Head of caudate nucleus (tissue), 42 donors: ENCODE measurements at places on chromosomes 4 and X.

DNA sequence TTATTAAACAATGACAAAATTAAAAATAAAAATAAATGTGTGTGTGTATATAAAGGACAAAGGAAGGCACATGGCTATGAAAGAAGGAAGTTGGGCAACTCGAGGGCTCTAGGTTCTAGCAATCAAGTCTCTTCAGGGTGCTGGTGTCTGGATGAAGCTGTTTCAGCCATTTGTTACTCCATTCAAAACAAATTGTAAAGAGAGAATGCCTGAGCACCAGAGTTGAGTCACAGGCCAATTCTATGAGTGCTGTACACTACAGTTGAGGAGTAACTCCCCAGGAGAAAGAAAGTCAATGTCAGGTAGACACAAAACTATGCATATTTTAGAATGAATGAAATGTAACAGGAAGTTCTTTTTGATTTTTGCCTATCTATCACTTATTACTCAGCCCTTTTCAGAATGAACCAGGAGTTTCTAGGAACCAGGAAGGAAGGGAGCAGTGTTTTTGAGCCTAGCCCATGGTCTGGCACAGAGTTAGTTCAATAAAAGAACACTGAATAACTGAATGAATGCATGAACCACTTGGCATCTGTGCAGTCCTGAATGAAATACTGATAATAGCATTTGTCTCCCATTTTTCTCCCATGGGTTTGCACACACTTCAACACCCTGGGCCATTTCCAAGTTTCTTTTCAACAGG lies 151.7 kb upstream of the CPEB2 start:
- DNase-seq: no peak

- DNase-seq: no peak
Observed at GRCh38 chr4:42633605-42634388, 23.1 kb downstream of the ATP8A1 start.

DNA sequence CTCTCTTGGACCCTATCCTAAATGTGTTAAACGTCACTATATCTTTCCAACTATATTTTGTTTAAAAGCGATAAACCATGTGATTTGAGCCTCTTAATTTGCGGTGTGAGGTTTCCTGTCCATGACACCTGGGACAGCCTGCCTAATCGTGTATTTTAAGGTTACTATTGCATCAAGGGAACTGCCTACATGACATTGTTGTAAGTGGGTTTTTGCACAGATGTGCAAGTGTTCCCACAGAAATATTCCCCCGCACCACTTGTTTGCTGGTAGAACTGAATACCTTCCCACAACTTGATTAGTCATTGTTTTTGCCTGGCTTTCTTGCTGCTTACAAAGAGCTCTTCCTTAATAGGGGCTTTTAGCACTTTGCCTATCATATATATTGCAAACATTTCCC lies 5.1 kb upstream of the FAM184B start:
- peak; percentile 79 for DNase-seq

- DNase-seq: no peak
Observed at GRCh38 chr4:185134307-185134869, 8.7 kb upstream of the SLC25A4 start.

- no peak for DNase-seq
Observed at GRCh38 chr4:56241500-56241899, 145.8 kb downstream of the AASDH start.

- DNase-seq: no peak
Observed at GRCh38 chrX:107447642-107448041, 1.8 kb upstream of the FRMPD3 start.

DNA sequence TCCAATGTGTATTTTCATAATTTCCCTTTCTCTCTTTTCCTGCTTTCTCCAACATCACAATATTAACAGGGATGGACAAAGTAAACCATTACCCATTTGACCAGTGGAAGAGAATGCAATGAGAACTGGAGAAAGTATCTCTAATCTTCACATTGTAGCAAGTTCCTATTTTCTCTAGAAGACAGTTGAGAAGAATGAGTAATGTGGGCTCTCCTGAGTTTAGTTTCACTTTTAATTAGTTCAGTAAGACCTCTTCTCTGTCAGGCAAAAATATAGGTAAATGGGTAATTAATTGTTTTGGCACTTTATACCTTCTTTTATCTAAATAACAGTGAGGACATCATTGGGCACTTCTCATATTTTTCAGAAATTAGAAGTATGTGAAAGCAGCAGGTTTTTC lies 602.0 kb downstream of the GLUD2 start:
- DNase-seq: no peak

DNA sequence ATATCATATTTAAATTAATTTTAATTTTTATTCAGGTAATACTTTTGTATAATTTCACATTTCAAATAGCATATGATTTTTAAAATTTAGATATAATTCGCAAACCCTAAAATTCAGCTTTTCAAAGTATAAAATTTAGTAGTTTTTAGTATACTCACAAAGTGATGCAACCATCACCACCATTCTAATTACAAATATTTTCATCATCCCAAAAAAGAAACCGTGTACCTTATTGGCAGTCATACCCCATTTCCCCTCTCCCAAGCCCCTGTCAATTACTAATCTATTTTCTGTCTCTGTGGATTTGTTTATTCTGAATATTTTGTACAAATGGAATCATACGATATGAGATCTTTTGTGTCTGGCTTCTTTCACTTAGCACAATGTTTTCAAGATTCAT lies 37.0 kb upstream of the KIT start:
- DNase-seq: no peak

- DNase-seq: peak; percentile 14
Observed at GRCh38 chrX:40010550-40011321, 87.0 kb downstream of the BCOR start.

GRCh38 chr4:14130551-14130950 lies 503.0 kb upstream of the BOD1L1 start:
- no peak for DNase-seq

DNA sequence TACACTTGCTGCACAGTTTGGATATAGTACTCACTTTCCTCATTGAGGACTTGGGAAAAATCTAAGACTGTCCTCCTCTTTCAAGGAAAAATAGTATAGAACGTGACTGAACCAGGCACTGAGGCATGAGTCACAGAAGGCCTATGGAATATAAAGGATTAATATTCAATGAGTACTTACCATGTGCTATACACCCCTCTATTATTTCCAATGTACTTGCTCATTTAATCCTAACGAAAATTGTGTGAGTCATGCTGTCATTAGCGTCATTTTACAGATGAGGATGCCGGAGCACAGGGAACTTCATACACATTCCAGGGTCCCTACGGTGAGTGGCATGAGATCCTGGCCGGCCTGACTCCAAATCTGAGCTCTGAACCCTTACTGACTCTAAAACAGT lies 2136.2 kb upstream of the TENM3 start:
- no peak for DNase-seq

DNA sequence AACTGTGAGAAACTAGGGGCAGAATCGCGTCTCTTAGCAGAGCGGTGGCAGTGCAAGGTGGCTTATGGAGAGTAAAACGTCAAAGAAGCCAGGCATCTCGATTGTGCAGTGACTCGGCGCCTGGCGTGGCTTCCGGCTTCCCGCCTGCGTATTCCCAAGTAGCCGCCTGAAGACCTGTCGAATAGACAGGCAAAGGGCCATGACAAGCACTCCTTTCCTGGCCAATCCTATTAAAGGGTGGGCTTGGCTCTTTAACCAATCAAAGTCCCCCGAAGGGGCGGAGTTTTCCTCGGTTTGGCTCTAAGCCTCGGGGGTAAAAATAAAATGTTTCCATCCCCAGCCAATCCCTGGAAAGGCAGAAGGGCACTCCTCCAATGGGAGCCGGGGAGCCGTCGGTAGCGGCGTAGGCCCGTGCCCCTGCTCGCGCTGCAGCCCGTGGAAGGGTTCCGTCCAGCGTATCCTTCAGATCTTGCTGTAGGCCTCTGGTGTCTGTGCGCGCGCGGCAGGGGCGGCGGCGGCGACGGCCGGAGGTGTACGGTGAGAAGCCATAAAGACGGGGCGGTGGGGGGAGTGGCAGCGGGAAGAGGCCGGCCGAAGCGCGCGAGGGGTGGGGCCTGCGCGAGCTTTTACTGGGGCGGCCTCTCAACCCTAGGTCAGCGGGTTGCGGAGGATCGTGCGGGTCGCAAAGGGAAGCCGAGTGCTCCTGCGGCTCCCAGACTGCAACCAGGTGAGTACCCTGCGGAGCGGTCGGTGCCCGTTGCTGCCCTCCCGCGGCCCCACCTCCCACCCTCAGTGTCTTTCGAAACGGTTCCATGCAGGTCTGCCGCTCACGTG lies at the start of gene KANTR:
KANTR (plus strand) TSS at position 395 of the 834 bp plus-strand sequence. CDS start 30,131 bp downstream, outside the sequence.
- peak; percentile 86 for DNase-seq

DNA sequence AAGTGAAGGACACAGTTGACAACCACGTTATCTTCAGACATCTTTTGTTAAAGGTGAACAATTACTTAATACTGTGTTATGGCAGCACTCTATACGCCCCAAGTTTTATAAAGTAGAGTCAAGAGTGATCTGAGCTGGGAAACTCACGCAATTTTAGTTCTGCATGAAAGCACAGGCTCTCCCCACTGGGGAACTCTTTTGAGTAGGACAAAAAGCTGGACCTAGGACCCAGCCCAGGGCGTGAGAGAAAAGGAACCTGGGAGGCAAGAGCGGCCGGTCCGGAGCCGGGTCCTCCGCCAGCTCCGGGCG lies 152.6 kb upstream of the SLC4A4 start:
- DNase-seq: no peak

DNA sequence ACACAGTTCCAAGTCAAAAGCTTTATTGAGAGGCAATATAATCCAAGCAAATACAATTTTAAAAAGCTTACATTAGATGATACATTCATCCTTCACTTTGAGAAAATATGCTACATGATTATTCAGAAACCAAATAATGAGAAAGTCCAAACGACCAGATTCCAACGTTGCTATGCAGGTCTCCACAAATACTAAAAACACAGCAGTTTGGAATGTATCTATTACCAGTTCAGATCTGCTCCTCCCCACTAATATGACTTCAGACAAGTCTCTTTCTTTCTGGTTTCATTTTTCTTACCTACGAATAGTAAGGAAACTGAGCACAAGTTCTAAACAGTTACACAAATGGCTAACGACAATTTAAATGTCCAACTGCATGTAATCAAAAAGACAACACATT lies 9.5 kb downstream of the NAF1 start:
- no peak for DNase-seq

DNA sequence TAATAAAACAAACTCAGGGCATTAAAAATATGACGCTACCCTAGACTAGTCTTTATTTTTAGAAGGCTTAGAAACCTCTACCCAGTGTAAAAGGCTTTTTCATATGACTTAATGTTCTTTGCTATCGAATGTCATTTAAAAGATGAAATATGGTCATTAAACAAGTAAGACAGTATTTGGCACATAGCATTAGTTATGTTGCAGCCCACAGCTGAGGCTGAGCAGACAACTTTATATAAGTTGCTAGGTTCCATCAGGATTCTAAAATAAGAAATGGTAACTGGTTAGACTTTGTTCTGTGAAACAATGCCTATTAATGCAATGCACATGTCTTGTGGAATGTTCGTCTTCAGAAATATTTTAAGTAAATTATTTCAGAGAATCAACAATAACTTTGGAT lies 10.4 kb upstream of the PRSS12 start:
- DNase-seq: no peak

DNA sequence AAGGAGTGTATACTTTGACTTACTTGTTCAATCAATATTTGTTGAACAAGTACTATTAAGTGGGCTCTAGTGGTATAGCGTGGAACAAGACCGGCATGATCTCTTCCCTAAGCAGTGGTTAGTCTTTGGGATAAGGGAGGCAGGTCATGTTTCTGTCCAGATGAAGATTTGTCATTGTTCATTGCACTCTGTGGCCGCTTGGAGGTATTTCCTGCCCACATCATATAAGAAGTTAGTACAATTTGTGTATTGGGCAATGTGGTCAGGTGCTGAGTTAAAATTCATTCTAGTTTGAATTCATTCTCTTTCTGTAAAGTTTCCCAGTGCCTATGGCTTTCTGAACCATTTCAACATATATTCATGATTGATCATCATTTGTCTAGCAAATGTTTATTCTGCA lies 101.1 kb upstream of the SHISA3 start:
- no peak for DNase-seq

DNA sequence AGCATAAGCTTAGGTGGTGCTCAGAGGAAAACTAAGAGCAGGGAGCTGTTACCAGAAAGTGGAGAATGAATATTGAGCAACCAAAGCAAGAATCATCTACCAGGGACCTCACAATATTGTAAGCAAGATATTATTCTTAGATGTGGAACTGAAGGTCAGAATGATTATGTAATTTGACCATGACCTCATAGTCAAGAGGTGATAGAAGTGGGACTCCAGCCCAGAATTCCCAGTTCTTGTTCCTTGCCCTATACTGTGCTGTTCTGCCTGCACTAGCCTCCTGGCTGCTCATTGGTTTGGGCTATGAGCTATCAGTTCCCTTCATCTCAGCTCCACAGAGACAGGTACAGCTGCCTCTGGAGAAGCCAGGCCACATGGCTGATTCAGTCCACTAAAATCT lies 229.4 kb downstream of the LDB2 start:
- DNase-seq: no peak

GRCh38 chr4:104899863-104900262 lies 246.8 kb upstream of the TET2 start:
- no peak for DNase-seq

- no peak for DNase-seq
Observed at GRCh38 chrX:129781134-129781672, 1.5 kb downstream of the SASH3 start.

DNA sequence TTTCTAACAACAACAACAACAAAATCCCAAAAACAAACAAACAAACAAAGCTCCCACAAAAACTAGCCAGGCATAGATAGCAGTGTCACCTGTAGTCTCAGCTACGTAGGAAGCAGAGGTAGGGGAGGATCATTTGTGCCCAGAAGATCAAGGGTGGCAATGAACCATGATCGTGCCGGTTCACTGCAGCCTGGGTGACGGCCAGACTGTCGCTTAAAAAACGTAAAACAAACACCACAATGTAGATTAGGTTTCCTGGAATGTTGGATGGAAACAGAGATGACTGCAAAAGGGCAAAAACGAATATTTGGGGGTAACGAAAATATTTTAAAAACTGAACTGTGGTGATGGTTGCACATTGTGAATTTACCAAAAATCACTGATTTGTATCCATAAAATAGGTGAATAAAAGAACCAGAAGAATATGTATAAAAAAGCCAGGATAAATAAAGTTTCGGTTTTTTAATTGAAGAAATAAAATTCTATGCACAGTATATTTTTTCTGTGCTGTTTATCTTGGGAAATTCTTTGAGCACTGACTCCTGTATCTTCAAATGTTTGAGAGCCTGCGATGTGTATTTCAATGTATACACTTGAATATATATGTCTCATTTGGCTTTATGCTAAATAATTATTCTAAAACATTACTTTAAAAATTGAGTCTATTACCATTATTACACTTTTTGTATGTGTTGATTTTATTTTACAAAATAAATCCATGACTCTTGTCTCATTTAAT lies 1477.0 kb downstream of the PCDH7 start:
- DNase-seq: no peak

- no peak for DNase-seq
Observed at GRCh38 chr4:123874063-123874462, 477.5 kb downstream of the SPRY1 start.

DNA sequence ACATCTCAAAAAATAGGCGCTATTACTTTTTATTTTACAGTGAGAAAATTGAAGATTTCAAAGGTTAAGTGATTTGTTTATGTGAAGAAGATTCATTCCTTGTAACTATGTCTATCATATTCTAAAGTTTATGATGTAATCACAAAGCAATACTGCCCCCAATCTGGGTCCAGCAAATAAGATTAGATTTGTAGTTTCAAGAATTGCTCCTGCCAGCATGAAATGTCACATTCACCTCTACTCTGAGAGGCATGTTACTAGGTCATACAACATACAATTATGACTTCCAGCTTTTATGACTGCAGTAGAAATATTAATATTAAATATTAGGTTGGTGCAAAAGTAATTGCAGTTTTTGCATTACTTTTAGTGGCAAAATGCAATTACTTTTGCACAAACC lies 976.2 kb downstream of the FSTL5 start:
- DNase-seq: no peak

GRCh38 chr4:121765368-121765705 lies 373 bp upstream of the SMIM43 start:
- DNase-seq: no peak
